ENCODE measurements at places on chromosomes 1 and 21.

- no peak for DNase-seq
Measured at GRCh38 chr1:58515794-58516401, 30.6 kb downstream of the OMA1 start.

- no peak for DNase-seq
Measured at GRCh38 chr1:6972399-6972798, 187.1 kb downstream of the CAMTA1 start.

DNA sequence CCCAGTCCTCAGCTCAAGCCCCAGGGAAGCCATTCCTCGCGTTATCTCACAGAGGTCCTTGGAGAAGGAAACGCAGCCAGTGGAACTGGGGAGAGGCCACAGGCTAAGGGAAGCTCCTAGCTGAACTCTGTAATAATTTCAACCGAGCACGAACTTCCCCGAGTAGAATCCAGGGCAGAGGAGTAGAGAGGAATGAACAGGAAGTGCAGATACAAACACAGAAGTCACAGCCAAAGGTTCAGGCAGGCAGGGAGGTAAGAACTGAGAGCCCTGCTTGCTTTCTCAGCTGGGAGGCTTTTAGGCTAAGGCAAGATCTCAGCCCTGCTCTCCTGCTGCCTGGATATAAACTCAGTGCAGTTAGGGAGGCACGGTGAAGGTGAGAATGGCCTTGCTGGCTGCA, 23.7 kb downstream of the WARS2 start:
- no peak for DNase-seq

DNA sequence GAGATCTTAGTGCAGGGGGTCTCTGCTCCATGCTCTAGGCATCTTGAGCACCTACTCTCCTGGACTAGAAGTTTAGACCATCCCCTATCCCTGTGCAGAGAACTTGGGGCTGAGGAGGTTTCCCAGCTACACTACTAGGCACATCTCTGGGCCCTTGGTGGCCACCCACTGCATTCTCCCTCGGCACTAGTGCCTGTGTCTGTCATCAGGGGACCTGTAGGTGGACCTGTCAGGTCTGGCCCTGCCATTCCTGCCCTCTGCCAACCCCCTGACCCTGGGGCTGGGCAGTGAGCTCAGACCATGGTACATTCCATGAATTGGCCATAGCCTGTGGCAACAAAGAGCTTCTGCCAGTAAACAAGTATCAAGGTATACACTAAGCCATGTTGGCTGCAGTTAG, 269.1 kb downstream of the AKT3 start:
- no peak for DNase-seq

DNA sequence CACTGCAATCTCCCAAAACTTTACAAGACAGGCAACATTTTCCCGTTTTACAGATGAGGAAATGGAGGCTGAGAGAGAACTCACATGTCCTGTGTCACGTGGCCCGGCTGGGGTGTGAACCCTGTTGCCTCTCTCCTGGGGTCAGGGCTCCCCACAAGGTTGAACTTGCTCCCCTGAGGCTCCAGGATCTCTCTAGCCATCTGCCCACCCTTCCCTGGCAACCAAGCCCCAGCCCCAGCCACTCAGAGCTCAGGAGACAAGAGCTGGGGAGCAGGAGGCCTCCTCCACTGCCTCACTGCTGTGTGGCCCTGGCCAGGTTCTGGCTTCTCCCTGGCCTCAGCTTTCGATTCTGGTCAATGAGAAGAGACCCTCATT, 11.8 kb downstream of the LAPTM5 start:
- no peak for DNase-seq

Measured in stimulated activated CD4-positive, alpha-beta T cell treated with anti-CD3 and anti-CD28 coated beads, Interleukin-12 subunit alpha, Interleukin-12 subunit beta, amount 100 ng/mL, for 4 hours (primary cell).